ENCODE measurements at places on chromosomes 7 and 10. TPM values are rescaled to one million over a fixed set of nuclear protein-coding genes. Genes with fewer than 3 reads are reported as not detected.

FAM241B gene
- 3.0 TPM for total RNA-seq

DNA sequence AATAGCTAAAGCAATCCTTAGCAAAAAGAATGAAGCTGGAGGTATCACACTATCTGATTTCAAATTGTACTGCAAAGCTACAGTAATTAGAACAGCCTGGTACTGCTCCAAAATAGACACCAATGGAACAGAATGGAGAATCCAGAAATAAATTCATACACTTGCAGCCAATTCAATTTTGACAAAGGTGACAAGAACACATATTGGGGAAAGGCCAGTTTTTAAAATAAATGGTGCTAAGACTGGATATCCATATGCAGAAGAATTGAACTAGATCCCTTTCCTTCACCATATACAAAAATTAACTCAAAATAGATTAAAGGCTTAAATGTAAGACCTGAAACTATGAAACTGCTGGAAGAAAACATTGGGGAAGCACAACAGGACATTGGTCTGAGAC is 748.5 kb downstream of the DNAJB9 start:
- no peak for DNase-seq

DNA sequence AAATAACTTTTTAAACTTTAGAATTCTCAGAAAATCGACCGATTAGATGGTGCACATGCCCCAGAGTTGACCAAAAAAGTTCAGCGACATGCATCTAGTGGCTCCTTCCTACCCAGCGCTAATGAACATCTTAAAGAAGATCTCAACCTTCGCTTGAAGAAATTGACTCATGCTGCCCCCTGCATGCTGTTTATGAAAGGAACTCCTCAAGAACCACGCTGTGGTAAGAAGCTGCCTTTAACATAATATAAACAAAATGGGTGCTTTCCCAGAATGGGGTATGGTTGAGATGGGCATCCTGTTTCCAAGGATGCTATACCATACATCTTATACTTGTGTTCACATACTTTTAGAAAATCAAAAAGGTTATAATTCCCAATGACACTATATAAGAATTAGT is 24.6 kb downstream of the GLRX3 start:
- DNase-seq, result no peak

DNA sequence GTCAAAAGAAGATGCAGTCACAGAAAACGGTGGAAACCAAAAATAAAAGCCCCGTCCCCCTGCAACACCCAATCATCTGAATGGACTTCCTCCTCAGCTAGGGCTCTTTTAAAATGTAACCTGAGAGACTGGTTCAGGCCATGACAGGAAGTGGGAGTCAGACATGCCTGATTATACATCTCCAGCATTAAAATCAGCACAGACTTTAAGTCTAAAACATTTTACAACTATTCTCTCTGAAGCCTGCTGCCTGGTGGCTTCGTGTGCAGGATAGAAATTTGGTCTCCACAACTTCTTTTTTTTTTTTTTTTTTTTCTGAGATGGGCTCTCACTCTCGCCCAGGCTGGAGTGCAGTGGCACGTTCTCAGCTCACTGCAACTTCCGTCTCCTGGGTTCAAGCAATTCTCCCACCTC is 30.3 kb downstream of the HACD1 start:
- no peak for DNase-seq

SUGCT gene
- total RNA-seq, result 3.9 TPM

TFEC gene
- 9.1 TPM for total RNA-seq

- DNase-seq, result no peak
Observed at GRCh38 chr7:33849971-33850559, 55.3 kb upstream of the BMPER start.

GRCh38 chr7:117929237-117929636 is 56.0 kb upstream of the CTTNBP2 start:
- no peak for DNase-seq

CDK1 gene
- 0.33 TPM for total RNA-seq

- DNase-seq, result no peak
Observed at GRCh38 chr7:132261327-132262159, 314.7 kb downstream of the PLXNA4 start.

- DNase-seq, result no peak
Observed at GRCh38 chr7:103988468-103989199, 824 bp downstream of the RELN start.

GRCh38 chr7:126699707-126700106 is 553.0 kb downstream of the GRM8 start:
- DNase-seq, result no peak

GRCh38 chr7:79176859-79177477 is 276.5 kb downstream of the MAGI2 start:
- no peak for DNase-seq

DNA sequence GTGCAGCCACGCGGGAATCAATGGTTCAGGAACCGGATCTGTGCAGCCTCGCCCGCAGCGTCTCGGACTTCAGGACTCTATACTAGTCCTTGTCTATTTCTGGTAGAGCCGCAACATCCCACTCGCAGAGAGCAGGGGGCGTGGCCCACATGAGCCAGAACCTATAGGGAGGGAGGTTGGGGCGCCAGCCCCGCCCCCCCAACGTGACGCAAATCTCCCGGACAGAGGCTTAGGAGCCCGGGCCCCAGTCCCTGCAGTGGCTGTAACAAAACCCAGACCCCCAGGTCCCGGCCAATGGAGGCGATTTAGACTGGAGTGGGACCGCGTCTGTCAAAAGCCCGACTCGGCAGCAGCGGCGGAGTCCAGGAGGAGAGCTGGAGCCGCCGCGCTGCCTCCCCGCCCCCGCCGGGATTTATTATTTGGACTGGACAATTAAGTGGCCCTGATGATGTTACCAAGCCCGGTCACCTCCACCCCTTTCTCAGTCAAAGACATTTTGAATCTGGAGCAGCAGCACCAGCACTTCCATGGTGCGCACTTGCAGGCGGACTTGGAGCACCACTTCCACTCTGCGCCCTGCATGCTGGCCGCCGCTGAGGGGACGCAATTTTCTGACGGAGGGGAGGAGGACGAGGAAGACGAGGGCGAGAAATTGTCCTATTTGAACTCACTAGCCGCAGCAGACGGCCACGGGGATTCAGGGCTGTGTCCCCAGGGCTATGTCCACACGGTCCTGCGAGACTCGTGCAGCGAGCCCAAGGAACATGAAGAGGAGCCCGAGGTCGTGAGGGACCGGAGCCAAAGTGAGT is at the start of gene NKX2-3:
NKX2-3 (plus strand) TSS at position 256 of the 809 bp plus-strand sequence; CDS start at position 446, 190 bp downstream.
- DNase-seq, result peak; percentile 100

- DNase-seq, result peak; percentile 84
Observed at GRCh38 chr7:101717628-101718357, 88.7 kb upstream of the MYL10 start.

FKBP9 gene
- total RNA-seq, result 93.8 TPM

DNA sequence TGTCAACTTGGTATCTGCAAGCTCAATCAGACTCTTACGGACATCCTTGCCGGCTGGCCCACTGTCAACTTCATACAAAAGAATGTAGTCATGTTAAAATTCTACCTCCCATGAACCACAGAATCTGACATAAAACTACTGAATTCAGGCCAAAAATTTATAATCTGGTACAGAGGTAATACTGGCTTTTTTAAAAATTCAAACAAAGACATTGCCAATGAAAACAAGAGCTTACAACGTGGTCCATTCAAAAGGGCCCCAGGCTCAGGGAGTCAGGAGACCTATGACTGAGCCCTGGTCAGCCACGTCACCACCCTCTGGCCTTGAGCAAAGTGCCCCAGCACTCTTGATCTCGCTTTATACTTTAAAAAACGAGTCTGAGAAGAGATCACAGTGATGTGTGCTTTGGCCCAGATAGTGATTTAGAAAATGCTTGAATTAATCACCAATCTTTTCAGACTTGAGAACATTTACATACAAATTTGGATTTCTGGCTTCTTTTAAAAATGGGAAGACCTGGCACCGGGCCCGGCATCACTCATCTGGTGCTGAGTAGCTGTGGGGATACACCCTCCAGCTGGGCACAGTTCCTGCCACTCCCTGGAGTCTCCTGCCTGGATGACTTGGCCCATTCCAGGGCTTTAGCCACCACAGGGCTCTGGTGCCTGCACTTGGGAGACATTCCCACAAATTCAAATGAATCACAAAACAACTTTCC is 94.1 kb downstream of the PIP4K2A start:
- peak; percentile 77 for DNase-seq

PNLIP gene
- total RNA-seq, result not detected

- no peak for DNase-seq
Observed at GRCh38 chr7:151720280-151720679, 156.6 kb downstream of the PRKAG2 start.

All from sigmoid colon (tissue), 7 donors.